Psoas muscle (tissue), 8 donors: ENCODE measurements at places on chromosomes 5 and 9. TPM values are rescaled to one million over a fixed set of nuclear protein-coding genes. Genes with fewer than 3 reads are reported as not detected.

LTC4S gene
- polyA plus RNA-seq: 2.1 TPM

CAVIN4 gene
- 3.5 TPM for polyA plus RNA-seq

HRCT1 gene
- polyA plus RNA-seq: 0.59 TPM

SLC12A7 gene
- 3.8 TPM for polyA plus RNA-seq

C5orf46 gene
- not detected for polyA plus RNA-seq

UGT3A1 gene
- polyA plus RNA-seq: 0.65 TPM

SLC34A3 gene
- not detected for polyA plus RNA-seq

BAAT gene
- 0.08 TPM for polyA plus RNA-seq

GFI1B gene
- 0.14 TPM for polyA plus RNA-seq

IFNA21 gene
- polyA plus RNA-seq: not detected

POU5F2 gene
- 0.03 TPM for polyA plus RNA-seq

ARL14EPL gene
- 0.03 TPM for polyA plus RNA-seq

OR1J2 gene
- not detected for polyA plus RNA-seq

PRR16 gene
- 3.3 TPM for polyA plus RNA-seq

KCTD16 gene
- polyA plus RNA-seq: 0.01 TPM

SLC25A2 gene
- polyA plus RNA-seq: not detected

LHX3 gene
- not detected for polyA plus RNA-seq

CCDC107 gene
- 36.3 TPM for polyA plus RNA-seq

KLF4 gene
- 12.0 TPM for polyA plus RNA-seq

FRMD3 gene
- polyA plus RNA-seq: 8.5 TPM

ANXA6 gene
- polyA plus RNA-seq: 112 TPM

GPX8 gene
- 1.6 TPM for polyA plus RNA-seq

LEAP2 gene
- polyA plus RNA-seq: 0.70 TPM

WDR38 gene
- not detected for polyA plus RNA-seq

TNFSF8 gene
- 0.16 TPM for polyA plus RNA-seq

WDR31 gene
- polyA plus RNA-seq: 0.66 TPM

LCN15 gene
- polyA plus RNA-seq: 0.14 TPM

PCDHB9 gene
- 0.13 TPM for polyA plus RNA-seq

ADCY2 gene
- polyA plus RNA-seq: 24.3 TPM

CDKN2B-AS1 gene
- polyA plus RNA-seq: not detected

BTNL8 gene
- polyA plus RNA-seq: not detected

PCDHGA3 gene
- 0.33 TPM for polyA plus RNA-seq

IFT74 gene
- 6.6 TPM for polyA plus RNA-seq

SLC45A2 gene
- polyA plus RNA-seq: not detected

IFNK gene
- polyA plus RNA-seq: not detected

PALM2AKAP2 gene
- polyA plus RNA-seq: 0.16 TPM

IFNE gene
- polyA plus RNA-seq: not detected

PHF24 gene
- not detected for polyA plus RNA-seq
